ENCODE measurements at places on chromosomes 3 and 15.

- DNase-seq = no peak
Measured at GRCh38 chr3:96483781-96484180, 330.6 kb upstream of the EPHA6 start.

- DNase-seq = no peak
Measured at GRCh38 chr15:48547286-48547685, 98.2 kb downstream of the FBN1 start.

GRCh38 chr3:125386811-125387210, 11.7 kb upstream of the ZNF148 start:
- no peak for DNase-seq

- DNase-seq = no peak
Measured at GRCh38 chr3:13013994-13014754, 59.1 kb downstream of the IQSEC1 start.

Measured in activated T-cell treated with anti-CD3 and anti-CD28 coated beads for 1 hour (primary cell).